Activated CD4-positive, alpha-beta T cell treated with anti-CD3 and anti-CD28 coated beads for 36 hours (primary cell): ENCODE measurements at places on chromosomes 5 and 9. TPM values are rescaled to one million over a fixed set of nuclear protein-coding genes. Genes with fewer than 3 reads are reported as not detected.
A peak's percentile ranks its signal among the peaks of the same experiment; 100 is the strongest.

PHF2 gene
- 16.5 TPM for total RNA-seq

PRR7 gene
- total RNA-seq, result 12.3 TPM

PCDHGA3 gene
- total RNA-seq, result not detected

TUSC1 gene
- 0.79 TPM for total RNA-seq

HTR4 gene
- not detected for total RNA-seq

FGF10 gene
- not detected for total RNA-seq

IFNA2 gene
- not detected for total RNA-seq

CDC20B gene
- not detected for total RNA-seq

PCDHB2 gene
- not detected for total RNA-seq

PCDHAC2 gene
- not detected for total RNA-seq

PCDHB1 gene
- not detected for total RNA-seq

NRARP gene
- 2.1 TPM for total RNA-seq

MSX2 gene
- not detected for total RNA-seq

ORM2 gene
- not detected for total RNA-seq

AQP3 gene
- total RNA-seq, result 11.3 TPM

FAM120AOS gene
- 43.1 TPM for total RNA-seq

GRCh38 chr5:149852641-149853330 lies 91.8 kb downstream of the PDE6A start:
- DNase-seq, result peak; percentile 67

DNA sequence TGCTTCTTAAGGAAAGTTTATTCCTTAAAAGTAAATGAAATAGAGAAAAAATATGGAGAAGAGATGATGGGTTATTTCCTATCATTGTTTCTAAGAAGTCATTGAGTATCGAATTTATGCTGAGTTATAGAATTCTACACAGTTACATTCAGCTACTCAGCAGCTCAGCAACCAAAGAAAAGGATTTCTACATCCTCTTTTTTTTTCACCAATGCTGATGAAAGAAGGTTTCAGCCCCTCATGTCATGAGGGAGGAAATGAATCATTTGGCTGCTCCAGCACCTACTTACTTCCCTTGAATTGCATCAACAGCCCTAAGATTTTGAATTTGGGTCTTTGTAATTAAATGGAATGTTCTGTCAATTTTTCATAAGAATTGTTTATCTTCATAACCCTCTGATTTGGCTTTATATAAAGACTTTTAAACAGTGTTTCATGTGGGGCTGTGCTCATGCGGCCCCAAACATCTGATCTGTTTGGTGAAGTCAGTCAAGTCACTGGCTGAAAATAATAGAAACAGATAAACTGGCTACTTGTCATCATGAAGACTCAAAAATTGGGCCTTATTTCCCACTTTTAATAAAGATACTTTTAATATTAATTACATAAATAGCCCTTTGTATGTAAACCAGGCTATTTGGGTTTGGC lies 18.5 kb upstream of the SNX2 start:
- DNase-seq, result peak; percentile 16

- no peak for DNase-seq
Measured at GRCh38 chr5:41309275-41309674, 95.9 kb upstream of the C6 start.

DNA sequence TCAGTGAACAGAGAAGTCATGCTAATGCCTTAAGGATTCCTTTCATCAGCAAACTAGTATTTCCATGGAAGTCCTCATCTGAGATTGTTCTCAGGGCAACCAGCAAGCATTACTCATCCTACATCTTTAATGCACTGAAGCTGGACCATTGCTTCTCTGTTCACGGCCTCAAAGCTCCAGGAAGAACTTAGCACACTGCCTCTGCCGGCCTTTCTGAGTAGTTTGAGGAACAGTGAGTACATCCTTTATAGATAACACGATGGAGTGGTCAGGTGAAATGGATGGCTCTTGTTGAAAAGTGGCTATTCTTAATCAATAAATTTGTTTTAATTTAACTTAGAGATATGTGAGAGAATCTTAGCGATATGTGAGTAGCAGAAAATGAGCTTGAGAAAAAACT lies 35.8 kb downstream of the MEGF10 start:
- DNase-seq, result no peak

GRCh38 chr9:92728831-92729734 lies 35.5 kb downstream of the BICD2 start:
- no peak for DNase-seq

DNA sequence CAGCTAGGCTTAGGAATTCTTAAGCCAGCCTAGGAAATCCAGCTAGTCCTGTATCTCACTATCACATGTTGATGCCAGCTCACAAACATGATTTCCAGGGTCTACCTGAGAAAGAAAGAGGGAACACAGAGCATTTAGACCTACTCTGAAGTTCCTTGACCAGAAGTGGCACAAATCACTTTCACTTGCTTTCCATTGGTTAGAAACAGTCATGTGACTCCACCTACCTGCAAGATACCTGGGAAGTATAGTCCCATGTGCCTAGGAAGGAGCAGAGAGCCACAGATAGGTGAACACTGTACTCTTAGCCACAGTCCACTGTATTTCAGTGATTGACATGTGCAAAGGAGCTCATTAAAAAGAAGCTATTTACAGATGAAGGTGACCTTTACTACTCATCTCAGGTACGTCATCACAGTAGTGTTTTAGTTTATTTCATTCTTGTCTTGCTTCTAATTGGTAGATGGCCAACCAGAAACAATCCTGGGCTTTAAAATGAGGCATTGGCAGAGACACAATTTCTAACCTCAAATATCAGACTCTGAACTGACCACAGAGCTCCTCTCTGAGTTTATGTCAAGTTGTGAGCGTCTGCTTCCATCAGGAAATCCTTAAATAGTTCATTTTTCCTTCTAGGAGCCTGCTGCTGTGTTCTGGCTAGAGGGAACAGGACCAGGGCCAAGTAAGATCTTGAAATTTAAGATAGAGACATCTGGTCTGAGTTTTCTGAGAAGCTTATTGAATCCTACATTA lies 340.7 kb downstream of the TLE4 start:
- DNase-seq, result no peak

GRCh38 chr9:121721058-121721350 lies 69.6 kb downstream of the DAB2IP start:
- DNase-seq, result no peak

GRCh38 chr9:3035579-3036332 lies 191.9 kb upstream of the PUM3 start:
- no peak for DNase-seq

DNA sequence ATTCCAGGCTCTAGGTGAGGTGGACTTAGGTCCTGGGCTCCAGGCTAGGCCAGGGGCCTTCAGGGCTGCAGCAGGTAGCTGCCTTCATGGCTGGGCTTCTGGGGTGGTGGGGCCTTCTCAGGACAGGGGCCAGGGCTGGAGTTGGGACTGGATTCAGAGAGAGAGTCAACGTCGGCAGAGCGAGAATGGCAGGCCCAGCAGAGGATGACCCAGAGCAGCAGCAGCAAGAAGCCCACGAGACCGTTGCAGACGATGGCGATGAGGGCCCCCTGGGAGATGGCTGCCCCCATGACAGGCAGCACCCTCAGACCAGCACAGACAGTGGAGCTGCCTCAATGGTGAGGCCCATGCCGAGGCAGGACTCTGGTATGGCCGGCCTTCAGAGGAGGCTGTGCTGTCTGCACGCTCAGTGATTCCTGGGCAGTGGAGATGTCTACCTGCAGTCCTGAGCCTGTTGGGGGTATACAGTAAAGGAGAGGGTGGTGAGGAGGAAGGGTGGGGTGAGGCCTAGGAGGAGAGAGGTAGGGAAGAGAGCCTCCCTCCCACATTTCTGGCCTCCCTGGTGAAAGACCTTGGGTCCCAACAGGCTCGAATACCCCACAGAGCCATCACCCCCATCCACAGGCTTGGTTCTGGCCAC lies 1.3 kb downstream of the ENHO start:
- DNase-seq, result no peak

GRCh38 chr5:157384971-157385709 lies 74.9 kb upstream of the NIPAL4 start:
- no peak for DNase-seq

- no peak for DNase-seq
Measured at GRCh38 chr5:20230010-20230409, 242.0 kb upstream of the CDH18 start.

GRCh38 chr5:128436749-128437188 lies 101.3 kb downstream of the FBN2 start:
- no peak for DNase-seq

DNA sequence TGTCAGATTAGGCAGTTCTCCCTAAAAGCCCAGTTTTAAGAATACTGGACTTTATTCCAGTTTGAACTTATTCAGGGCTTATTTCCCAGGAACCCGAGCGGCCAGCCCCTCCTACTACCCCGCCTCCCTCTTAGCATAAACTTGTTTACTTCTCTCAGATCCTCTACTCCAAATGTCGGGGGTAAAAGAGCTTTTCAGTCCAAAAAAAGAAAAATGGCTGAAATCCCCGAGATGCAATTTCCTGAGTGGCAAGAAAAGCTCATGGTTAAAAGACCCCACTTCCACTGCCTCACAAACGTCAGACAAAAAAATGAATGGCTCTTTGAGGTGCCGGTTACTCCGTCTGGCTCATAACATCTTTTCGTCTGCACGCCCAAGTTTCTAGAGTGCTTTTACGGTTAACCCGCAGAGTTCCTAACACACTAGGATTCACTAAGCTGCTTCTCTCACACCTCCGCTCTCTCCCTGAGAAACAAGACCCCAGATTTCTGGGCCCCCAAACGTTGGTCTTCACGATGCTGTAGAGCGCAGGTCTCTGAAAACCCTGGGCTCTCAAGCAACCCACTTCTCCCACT lies 402 bp downstream of the BRD8 start:
- DNase-seq, result peak; percentile 57

DNA sequence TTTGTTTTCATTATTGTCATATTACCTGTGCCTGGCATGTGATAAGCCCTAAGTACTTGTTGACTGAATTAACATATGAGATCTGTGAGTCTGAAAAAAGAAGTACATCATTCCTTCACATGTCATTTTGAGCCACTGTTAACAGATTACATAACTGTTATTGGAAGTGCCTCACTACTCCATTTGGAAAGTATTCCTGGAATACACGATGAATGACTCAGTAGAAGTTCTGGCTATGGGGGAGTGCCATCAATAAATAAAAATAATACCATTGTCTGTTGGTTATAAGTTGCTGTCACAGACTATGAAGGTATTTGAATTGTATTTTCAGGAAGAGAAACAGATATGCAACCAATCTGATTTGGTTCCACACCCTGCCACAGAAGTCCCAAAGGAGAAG lies 12.9 kb downstream of the NIPSNAP3B start:
- no peak for DNase-seq

GRCh38 chr5:169354263-169354662 lies 53.3 kb upstream of the SLIT3 start:
- DNase-seq, result no peak

DNA sequence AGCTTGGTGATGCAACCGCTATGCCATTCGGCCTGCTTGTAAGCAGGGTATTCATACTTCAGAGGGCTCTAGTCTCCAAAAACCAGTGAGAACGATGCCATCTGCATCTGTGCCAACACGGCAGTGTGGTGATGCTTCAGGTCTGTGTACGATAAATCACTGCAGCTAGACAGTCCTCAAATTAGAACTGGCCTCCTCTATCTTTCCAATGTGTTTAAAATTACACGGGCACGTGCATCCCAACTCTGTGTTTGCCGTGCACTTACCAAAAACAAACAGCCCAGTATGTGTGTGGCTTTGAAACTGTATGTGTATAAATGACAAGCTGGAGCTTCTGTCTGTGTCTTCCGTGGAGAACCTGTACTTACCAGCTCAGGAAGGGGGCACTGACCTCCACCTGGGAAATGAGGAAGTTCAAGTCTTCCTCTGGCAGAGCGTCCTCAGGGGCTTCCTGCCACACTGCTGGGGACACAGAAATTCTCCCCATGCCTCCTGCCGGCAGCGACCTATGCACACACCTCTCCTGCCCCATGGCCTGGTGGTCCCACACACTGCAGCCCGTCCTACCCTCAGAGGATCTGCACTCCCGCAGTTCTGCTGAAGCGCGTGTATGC lies 12.3 kb downstream of the MED10 start:
- no peak for DNase-seq

- no peak for DNase-seq
Measured at GRCh38 chr5:163623986-163624385, 118.6 kb downstream of the MAT2B start.

DNA sequence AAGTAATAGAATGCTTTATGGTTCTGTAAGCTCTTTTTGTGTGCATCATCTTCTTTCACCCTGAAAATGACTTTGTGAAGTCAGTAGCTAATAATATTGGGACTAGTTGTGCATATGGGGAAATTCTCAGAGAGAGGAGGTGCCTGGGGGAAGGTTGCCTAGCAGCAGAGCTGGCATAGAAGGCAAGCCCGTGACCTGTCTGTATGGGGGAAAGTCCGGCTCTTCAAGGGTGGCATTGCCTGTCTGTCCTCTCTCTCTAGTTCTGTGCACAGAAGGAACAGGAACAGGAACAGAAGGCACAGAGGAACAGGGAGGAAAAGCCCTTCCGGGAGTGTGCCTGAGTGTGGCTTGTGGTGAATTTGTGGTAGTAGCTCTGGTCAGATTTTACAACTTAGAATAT lies 33.1 kb downstream of the SH3GL2 start:
- DNase-seq, result no peak

- DNase-seq, result peak; percentile 36
Measured at GRCh38 chr5:98923966-98924365, 4.8 kb downstream of the CHD1 start.

DNA sequence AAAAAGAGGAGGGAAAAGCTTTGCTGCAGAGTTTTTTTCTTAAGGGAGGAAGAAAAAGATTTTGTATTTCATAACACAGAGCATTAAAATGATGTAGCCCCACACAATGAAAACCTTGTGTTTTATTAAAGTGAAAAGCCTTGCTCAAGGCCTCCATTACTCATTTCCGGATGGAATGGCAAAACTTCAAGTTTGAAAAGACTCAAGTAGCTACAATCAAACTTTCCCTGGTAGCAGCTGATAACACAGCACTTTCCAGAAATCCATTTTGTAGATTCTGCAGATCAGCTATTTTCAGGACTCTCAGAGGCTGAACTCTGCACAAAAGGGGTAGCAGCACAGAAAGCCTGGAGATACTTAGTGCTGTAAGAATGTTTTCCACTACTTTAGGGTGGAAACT lies 374.8 kb downstream of the NFIB start:
- no peak for DNase-seq

GRCh38 chr9:133509179-133510083 lies 15.3 kb downstream of the MYMK start:
- DNase-seq, result peak; percentile 30

DNA sequence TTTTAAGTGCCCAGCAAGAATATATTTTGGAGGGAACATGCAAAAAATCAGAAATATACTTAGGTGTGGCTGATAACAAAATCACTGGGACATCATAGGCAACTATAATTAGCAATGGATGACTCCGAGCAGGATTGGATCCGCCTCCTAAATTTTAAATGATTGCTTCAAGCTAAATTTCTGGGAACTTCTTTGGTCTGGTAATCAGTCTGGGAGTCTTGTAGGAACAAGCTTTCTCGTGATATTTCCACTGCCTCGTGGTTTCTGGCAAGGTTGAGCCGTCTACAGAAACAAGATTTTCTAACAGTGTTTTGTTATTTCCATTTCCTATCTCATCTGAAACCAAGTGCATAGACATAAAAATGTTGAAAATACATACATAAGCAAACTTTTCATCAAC lies 232.6 kb downstream of the BNC2 start:
- DNase-seq, result no peak
